Activated CD4-positive, alpha-beta T cell treated with anti-CD3 and anti-CD28 coated beads for 36 hours (primary cell): ENCODE measurements at places on chromosomes 12 and 14.

DNA sequence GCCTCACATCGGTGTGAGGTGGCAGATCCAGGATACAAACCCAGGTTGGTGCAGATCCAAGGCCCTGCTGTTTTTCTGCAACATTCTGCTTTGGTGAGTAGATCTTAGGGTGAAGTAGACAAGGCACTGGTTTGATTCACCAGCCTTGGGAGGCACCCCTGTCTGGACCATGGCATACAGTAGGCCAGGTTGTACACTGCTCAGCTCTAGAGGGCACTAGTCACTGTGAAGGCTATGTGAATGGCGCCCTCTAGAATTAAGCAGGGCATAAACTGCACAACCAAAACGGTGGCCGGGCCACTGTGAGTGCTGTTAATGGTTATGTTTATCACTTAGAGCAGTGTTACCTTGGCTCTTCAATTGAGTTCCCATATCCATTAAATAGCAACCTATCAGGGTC lies 280.6 kb upstream of the PWP1 start:
- peak; percentile 59 for DNase-seq
- H3K27ac ChIP-seq, result no peak overlapping the region
- peaks cover 7% of the 10 kb centered on the region for H3K4me1 ChIP-seq
- H3K27me3 ChIP-seq, result no peaks in the 10 kb centered on the region
- no peaks in the 10 kb centered on the region for H3K36me3 ChIP-seq

GRCh38 chr12:18612971-18613370 lies 124.8 kb downstream of the PLCZ1 start:
- H3K4me3 ChIP-seq, result no peak overlapping the region
- no peaks in the 10 kb centered on the region for H3K36me3 ChIP-seq
- no peaks in the 10 kb centered on the region for H3K27me3 ChIP-seq

GRCh38 chr12:21879312-21879711 lies 61.9 kb downstream of the ABCC9 start:
- peaks cover 11% of the 10 kb centered on the region for H3K27me3 ChIP-seq
- H3K4me3 ChIP-seq, result no peak overlapping the region
- DNase-seq, result no peak
- H3K36me3 ChIP-seq, result no peaks in the 10 kb centered on the region

- no peak for DNase-seq
- no peaks in the 10 kb centered on the region for H3K36me3 ChIP-seq
- no peaks in the 10 kb centered on the region for H3K27me3 ChIP-seq
- H3K4me1 ChIP-seq, result no peaks in the 10 kb centered on the region
- H3K27ac ChIP-seq, result no peak overlapping the region
Observed at GRCh38 chr12:74871817-74872216, 334.2 kb downstream of the ATXN7L3B start.

DNA sequence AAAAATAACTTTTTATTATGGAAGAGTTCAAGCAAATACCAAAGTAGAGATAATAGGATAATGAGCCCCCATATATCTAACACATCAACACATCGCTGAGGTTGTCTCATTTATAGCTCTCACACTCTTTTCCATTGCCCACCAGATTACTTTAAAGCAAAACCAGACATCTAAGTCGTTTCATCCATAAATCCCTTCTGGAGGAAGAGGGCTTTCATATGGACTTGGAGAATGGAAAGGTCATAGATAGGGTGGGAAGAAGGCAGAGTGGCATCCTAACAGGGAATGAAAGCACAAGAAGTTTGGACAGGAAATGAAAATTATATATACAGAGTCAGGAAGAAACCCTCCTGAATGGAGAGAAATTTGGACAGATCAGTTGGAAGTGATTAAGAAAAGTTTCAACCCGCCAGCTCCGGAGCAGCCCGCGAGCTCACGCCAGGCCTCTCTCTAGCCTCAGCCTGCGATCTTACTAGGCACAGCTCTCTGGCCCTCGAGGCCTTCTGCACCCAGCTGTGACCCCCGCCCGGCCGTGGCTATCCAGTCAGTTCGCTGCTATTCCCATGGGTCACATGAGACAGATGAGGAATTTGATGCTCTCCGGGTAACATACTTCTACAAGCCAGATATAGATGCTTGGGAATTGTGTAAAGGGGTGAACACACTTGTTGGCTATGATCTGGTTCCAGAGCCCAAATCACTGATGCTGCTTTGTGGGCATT lies 48.4 kb upstream of the NID2 start:
- no peaks in the 10 kb centered on the region for H3K27me3 ChIP-seq
- H3K4me3 ChIP-seq, result no peak overlapping the region
- no peaks in the 10 kb centered on the region for H3K4me1 ChIP-seq
- DNase-seq, result no peak
- H3K27ac ChIP-seq, result no peak overlapping the region
- H3K36me3 ChIP-seq, result no peaks in the 10 kb centered on the region

GRCh38 chr12:9123781-9124382 lies 8.2 kb upstream of the A2M start:
- H3K4me3 ChIP-seq, result no peak overlapping the region
- H3K27me3 ChIP-seq, result no peaks in the 10 kb centered on the region
- H3K4me1 ChIP-seq, result no peaks in the 10 kb centered on the region
- peaks cover 2% of the 10 kb centered on the region for H3K36me3 ChIP-seq
- DNase-seq, result no peak

- no peak within 1 kb of the TSS for H3K4me3 ChIP-seq
- peaks cover 17% of the 10 kb centered on the region for H3K36me3 ChIP-seq
- H3K4me1 ChIP-seq, result no peaks in the 10 kb centered on the region
- DNase-seq, result no peak
Observed at GRCh38 chr14:24262821-24263733, at the start of gene TGM1. TSS of gene TGM1 (minus strand) at chr14:24263177. CDS start at chr14:24262352, 825 bp downstream.

- H3K27me3 ChIP-seq, result no peaks in the 10 kb centered on the region
- no peaks in the 10 kb centered on the region for H3K36me3 ChIP-seq
- H3K4me1 ChIP-seq, result no peaks in the 10 kb centered on the region
- H3K4me3 ChIP-seq, result no peak overlapping the region
Observed at GRCh38 chr12:23893611-23894010, 55.9 kb downstream of the SOX5 start.

DNA sequence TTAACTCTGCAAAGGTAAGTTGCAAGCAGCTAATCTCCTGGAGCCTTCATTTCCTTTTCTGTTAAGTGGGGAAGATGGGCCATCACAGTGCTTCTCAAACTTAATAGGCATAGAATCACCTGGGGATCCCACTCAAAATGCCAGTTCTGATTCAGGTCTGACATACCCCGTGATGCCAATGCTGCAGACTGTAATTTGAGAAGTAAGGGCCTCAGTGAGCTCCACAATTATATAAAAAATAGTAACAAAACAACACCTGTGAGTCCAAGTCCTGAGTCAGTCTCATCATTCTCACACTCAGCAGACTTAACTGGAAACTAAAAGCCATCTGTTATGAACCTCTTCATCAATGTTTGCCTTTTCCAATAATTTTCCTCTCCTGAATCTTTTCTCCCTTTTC lies 10.8 kb upstream of the PSMA6 start:
- H3K36me3 ChIP-seq, result peaks cover 16% of the 10 kb centered on the region
- peaks cover 30% of the 10 kb centered on the region for H3K4me1 ChIP-seq
- H3K4me3 ChIP-seq, result no peak overlapping the region
- no peak for DNase-seq
- no peaks in the 10 kb centered on the region for H3K27me3 ChIP-seq

DNA sequence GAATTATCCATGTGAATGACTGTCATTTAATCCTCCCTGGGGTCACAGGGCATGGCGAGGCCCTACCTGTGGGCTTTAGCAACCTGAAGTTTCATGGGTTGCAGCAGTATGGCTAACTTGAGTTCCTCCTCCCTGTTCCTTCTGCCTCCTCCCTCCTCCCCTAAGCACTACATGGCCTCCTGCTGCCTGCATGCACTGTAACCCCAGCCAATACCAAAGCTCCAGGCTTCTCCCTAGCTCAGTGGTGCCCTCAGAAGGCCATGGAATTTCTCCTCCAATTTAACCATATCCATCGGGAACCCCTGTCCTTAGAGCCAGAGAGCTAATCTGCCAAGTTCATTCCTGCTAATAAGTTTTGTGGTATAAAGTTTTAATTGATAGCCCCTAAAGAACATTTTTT lies 95.1 kb downstream of the NT5DC3 start:
- DNase-seq, result no peak
- H3K27ac ChIP-seq, result no peak overlapping the region
- H3K36me3 ChIP-seq, result no peaks in the 10 kb centered on the region

GRCh38 chr12:31868965-31869364 lies 90.2 kb upstream of the RESF1 start:
- H3K4me3 ChIP-seq, result no peak overlapping the region
- DNase-seq, result no peak
- peaks cover 4% of the 10 kb centered on the region for H3K4me1 ChIP-seq
- H3K27ac ChIP-seq, result no peak overlapping the region
- no peaks in the 10 kb centered on the region for H3K27me3 ChIP-seq
- peaks cover 7% of the 10 kb centered on the region for H3K36me3 ChIP-seq
